Stimulated activated CD4-positive, alpha-beta T cell treated with anti-CD3 and anti-CD28 coated beads, Interleukin-2, amount 100 ng/mL, for 24 hours (primary cell): ENCODE measurements at places on chromosomes 7 and 10.

GRCh38 chr10:44333511-44333910 is 51.4 kb downstream of the CXCL12 start:
- DNase-seq, result no peak

DNA sequence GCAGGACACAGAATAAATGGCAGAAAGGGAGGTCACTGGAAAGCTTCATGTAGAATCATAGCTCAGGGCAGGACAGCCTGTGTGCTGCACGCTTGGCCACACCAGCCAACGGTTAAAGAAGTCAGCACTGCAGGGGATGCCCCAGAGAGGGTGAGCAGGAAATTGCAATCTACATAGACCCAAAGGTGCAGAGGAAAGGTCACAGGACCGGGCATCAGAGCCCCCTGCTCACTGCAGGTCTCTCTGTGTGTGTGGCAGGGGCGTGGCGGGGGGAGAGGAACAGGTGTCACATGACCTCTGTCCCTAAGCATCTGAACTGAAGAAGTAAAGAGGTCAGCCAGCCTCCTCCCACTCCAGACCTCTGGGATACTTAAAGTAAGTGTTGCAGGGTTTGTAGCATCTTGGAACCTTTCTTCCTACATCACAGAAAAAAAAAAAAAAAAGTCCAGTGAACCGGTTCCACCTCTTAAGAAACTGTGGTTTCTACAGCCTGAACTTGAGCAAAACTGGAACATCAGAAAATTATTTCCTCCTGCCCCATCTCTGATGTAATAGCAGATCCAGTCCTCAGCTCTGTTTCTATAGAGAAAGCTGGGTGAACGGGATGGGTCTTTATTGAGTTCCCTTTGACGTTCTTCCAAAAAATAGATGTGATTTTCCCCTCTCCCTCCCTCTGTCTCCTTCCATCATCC is 64.3 kb downstream of the RGS10 start:
- no peak for DNase-seq

DNA sequence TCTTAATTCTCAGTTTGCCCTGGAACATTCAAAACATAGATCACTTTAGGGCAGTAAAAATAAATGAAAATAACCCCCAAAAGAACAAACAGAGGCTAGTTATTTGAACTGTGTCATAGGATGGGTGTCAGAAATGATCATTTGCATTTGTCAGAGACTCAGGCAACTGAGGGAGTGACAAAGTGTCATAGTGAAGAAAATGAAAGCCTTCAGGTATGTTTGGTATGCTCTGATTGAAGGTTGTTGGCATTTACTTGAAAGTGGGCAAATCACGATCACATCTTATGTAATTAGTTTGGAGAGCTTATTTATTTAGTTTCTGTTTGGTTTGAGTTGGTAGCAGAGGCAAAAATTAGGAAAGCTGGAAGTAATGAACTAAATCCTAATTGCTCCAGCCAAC is 880.9 kb downstream of the ANKRD7 start:
- no peak for DNase-seq

DNA sequence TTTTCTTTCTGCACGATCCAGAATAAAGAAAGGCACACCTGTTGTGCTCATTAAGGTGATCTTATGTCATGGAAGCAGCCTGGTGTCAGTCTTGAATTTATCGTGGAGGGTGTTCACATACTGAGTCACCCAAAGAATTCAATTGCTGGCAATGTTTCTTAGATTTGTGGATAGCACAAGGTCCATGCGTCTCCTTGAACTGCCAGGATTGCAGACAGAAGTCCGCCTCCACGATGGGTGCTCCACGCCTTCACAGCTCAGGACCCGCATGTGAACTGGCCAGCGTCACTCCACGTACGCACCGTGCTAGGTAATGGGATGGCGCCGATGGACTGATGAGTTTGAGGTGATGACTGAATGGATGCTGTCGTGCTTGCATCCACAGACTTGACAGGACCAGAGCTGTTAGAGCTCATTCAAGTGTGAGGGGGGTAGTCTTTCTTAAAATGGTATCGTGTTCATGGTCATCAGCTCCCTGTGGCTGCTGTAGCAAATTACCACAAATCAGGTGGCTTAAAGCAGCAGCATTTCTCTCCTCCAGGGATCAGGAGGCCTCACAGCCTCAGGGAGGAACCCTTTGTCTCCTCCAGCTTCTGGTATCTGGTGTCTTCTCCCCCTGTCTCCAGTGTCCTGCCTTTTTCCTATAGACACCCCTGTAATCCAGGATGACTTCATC is 65.4 kb upstream of the DNAJB6 start:
- DNase-seq, result no peak

DNA sequence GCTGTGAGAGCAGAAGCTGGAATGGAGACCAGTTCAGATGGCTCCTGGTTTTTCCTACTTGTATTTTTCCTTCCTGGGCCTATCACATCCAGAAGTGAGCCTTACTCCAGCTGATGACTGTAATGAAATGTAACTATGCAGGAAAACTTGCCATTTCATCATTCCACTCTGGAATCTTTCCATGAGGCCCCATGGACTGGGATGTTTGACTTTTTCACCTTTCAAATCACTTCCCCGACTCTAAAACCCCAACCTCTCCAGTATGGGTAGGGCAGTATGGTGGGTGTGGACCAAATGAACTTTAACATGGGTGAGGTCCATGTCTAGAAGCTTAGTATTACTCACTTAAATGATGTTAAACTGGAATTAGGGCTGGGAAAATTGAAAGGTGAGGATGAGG is 40.3 kb upstream of the DLD start:
- no peak for DNase-seq

DNA sequence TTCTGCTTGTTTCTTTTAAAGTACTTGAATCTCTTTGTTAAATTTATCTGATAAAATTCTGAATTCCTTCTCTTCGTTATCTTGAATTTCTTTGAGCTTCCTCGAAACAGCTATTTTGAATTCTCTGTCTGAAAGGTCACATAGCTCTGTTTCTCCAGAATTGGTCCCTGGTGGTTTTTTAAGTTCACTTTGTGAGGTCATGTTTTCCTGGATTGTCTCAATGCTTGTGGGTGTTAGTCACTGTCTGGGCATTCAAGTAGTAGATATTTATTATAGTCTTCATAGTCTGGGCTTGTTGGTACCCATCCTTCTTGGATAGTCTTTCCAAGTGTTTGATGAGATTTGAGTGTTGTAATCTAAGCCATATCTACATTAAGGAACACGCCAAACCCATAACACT is 1060.6 kb downstream of the LRMDA start:
- no peak for DNase-seq

GRCh38 chr7:41754046-41754445 is 51.2 kb upstream of the INHBA start:
- no peak for DNase-seq

- no peak for DNase-seq
Observed at GRCh38 chr7:22435720-22436119, 64.3 kb downstream of the STEAP1B start.

DNA sequence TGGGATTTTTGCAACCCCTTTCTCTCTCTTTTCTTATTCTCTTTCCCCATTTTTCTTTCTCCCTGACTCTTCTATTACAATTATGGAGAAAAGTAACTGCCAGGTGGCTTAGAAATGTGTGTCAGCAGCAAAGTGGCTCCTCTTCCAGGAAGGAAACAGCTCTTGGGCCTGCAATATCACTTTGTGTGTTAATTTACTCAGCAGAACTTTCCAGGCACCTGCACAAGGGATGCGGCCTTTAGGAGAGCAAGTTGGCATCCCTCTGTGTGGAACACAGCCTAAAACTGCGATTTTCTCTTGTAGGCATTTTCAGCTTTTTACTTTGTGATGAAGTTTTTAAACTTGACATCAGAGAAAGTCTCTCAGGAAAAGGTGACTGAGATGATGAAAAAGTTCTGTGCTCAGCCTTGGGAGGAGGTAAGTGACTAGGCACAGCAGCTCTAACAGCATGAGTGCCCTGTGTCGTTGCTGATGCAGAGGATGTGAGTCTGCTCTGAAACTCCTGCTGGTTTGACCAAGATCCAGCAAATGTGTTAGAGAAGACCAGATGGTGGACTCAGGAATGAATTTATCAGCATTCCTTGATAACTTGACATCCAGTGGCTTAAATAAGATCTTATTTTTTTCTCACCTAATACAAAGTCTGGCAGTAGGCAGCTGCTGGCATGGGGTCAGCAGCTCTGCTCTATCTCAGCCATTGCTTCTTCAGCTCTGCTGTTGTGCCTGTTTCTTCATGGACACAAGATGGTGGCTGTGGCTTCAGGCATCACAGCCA is 47.4 kb upstream of the CC2D2B start:
- no peak for DNase-seq

DNA sequence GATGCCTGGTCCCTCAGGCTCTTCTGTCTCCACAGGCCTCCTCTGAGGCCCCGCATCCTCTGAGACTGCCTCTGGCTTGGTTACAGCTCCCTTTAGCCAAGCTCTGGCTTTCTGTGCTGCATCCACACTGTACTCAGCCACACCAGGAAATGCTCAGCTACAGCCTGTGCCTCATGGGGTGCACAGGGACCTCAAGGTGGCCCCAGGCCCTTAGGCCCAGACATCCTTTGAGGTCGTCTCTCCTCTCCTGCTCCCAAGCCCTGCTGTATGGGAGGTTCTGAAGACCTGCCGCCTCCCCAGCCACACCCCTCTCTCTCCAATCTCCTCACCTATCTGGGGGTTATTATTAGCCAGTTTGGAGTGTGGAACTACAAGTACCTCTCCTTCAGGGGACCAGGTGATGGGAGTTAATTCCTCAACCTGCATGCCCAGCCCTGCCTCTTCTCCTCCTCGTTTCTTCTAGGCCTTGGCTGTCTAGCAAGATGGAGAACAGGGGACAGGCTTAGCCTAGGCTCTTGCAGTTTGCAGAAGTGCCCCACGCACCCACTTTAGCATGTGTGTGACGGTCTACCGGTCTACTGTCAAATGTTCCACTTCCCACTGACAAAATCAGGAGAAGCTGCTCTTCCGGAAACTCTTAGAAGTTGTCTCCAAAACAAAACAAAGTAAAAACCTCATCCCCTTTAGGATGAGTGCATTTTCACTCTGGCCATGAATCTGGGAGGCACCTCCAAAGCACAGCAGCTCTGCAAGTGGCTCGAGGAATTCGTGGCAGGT is 64.0 kb upstream of the WAC start:
- no peak for DNase-seq

- no peak for DNase-seq
Observed at GRCh38 chr7:132541656-132542055, 34.6 kb downstream of the PLXNA4 start.

- no peak for DNase-seq
Observed at GRCh38 chr10:18501198-18501597, 150.2 kb downstream of the NSUN6 start.

- DNase-seq, result no peak
Observed at GRCh38 chr10:73467206-73467605, 28.6 kb downstream of the PPP3CB start.

DNA sequence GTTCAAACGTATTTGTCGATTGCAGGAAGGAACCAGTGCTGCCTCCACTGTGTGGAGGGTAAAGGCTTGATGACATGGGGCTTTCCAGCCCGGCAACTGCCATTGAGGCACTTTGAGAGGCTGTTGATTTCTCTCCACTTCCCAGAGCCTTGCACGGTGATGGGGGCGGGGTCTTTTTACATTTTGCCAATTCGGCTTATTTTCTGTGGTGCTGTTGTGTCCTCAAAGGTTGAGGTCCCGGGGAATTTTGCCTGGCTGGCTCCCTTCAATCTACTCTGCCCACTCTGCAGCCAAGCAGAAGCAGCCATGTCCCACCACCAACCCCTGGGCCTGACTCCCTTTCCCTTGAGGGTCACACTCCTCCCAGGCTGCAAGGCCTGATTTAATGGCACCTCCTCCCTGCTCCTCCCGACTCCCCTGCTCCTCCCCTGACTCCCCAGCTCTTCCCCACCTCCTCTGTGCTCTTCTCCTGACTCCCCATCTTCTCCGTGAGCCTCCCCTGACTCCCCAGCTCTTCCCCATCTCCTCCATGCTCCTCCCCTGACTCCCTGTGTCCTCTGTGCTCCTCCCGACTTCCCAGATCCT is 39.0 kb downstream of the OAT start:
- no peak for DNase-seq

GRCh38 chr7:75729851-75730274 is 8.9 kb downstream of the HIP1 start:
- no peak for DNase-seq

- no peak for DNase-seq
Observed at GRCh38 chr10:18298256-18298655, 158.0 kb downstream of the CACNB2 start.

DNA sequence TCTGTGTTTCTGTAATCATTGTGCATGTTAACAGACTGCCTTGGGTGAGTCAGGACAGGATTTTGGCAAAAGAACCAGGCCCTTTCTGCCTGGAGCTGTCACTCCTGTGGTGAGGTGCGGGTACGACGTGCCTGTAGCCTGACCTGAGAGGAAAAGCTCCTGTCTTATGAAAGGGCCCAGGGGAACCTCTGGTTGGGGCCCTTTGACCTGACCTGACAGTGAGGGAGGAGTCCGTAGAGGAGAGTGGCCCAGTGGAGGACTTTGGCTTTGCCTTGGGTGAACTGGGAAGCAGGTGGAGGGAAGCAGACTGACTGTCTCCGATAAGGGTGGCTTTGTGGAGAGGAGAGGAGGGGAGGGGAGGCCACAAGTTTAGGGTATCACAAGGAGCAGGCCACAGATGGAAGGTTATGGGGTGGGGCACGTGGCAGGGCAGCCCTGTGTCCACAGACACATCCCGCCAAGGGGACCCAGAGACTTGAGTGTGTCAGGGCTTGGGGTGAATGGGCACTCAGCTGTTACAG is 6.9 kb downstream of the PFKP start:
- no peak for DNase-seq

GRCh38 chr7:7519056-7519455 is 16.6 kb downstream of the COL28A1 start:
- DNase-seq, result no peak

GRCh38 chr10:118960157-118961090 is 69.1 kb upstream of the NANOS1 start:
- DNase-seq, result no peak

- DNase-seq, result no peak
Observed at GRCh38 chr10:59799421-59799820, 46.2 kb upstream of the MRLN start.

- DNase-seq, result no peak
Observed at GRCh38 chr7:119943942-119944600, 328.9 kb upstream of the KCND2 start.

DNA sequence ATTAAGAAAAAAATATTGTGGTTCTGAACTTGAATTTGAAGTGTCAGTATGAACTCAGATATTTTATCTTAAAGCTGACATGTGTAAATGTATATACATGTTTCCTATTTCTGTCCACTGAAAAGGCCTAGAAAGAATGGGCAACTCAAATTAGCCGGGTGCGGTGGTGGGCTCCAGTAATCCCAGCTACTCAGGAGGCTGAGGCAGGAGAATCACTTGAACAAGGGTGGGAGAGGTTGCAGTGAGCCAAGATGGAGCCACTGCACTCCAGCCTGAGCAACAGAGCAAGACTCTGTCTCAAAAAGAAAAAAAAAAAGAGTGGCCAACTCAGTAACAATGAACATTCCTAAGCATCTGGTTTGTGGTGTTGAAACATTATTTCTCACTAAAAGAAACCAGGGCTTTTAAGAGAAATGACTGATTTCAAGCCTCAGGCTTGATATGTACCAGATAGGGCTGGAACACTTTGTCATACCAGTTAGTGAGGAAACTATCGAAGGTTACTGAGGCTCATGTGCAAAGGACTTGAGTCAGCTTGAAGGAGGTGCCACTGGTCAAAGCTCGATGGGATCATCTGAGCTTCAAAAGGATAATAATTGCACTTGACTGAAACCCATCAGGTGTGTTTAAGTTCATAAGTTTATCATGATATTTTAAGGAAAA is 40.5 kb downstream of the AOAH start:
- no peak for DNase-seq

- no peak for DNase-seq
Observed at GRCh38 chr10:608331-609261, 80.9 kb downstream of the DIP2C start.

- DNase-seq, result no peak
Observed at GRCh38 chr7:67729771-67730170, 733.1 kb downstream of the TYW1 start.

- no peak for DNase-seq
Observed at GRCh38 chr7:150003304-150003810, 129.6 kb downstream of the ATP6V0E2 start.
